ENCODE measurements at places on chromosomes 13 and 19.

GRCh38 chr13:100212904-100213553, 124.1 kb downstream of the PCCA start:
- H3K36me3 ChIP-seq = peaks cover 14% of the 10 kb centered on the region

- DNase-seq = no peak
- peaks cover 3% of the 10 kb centered on the region for H3K27me3 ChIP-seq
- no peak overlapping the region for H3K27ac ChIP-seq
- H3K4me1 ChIP-seq = no peaks in the 10 kb centered on the region
Measured at GRCh38 chr13:102289606-102290005, 112.2 kb downstream of the FGF14 start.

DNA sequence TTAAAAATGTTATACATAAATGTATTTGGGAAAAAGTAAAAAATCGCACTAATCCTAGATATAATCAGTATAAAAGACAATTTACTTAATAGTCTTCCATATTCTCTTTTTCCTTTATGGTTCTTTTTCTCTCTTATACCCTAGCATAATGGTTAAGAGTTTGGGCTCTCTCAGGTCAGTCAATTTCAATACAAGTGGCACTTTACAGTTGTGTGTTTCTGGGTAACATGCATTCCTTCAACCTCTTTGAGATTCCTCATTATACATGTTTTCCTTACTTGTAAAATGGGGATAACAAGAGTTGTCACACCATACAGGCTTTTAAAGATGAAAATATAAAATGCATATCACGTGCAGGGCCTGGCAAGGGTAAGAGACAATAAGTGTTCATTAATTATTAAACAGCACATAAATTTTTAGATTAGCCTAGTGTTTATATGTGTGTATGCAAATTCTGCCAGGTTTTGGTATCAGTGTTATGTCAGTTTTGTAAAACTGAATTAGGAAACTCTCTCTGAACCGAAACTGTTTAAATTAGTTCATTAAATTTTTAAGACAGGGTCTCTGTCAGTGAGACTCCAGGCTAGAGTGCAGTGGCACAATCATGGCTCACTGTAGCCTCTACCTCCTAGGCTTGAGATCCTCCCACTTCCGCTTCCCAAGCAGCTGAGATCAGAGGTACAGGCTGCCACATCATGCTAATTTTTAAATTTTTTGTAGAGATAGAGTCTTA, 49.8 kb downstream of the ELF1 start:
- peak overlapping the region; percentile 77 for H3K27ac ChIP-seq
- peak overlapping the region; percentile 26 for H3K4me3 ChIP-seq
- H3K4me1 ChIP-seq = peaks cover 90% of the 10 kb centered on the region
- no peaks in the 10 kb centered on the region for H3K36me3 ChIP-seq

GRCh38 chr13:36950920-36951319, 30.9 kb upstream of the SMAD9 start:
- peaks cover 55% of the 10 kb centered on the region for H3K36me3 ChIP-seq
- no peaks in the 10 kb centered on the region for H3K27me3 ChIP-seq
- H3K27ac ChIP-seq = no peak overlapping the region
- H3K4me3 ChIP-seq = no peak overlapping the region
- no peak for DNase-seq
- H3K4me1 ChIP-seq = no peaks in the 10 kb centered on the region

- no peak overlapping the region for H3K4me3 ChIP-seq
- no peaks in the 10 kb centered on the region for H3K27me3 ChIP-seq
- H3K27ac ChIP-seq = no peak overlapping the region
- no peaks in the 10 kb centered on the region for H3K4me1 ChIP-seq
- H3K36me3 ChIP-seq = peaks cover 24% of the 10 kb centered on the region
- no peak for DNase-seq
Measured at GRCh38 chr13:95111608-95112007, 189.6 kb downstream of the ABCC4 start.

- no peaks in the 10 kb centered on the region for H3K27me3 ChIP-seq
- no peaks in the 10 kb centered on the region for H3K4me1 ChIP-seq
- H3K27ac ChIP-seq = no peak overlapping the region
- no peaks in the 10 kb centered on the region for H3K36me3 ChIP-seq
Measured at GRCh38 chr13:73251626-73252265, 192.9 kb downstream of the KLF5 start.

GRCh38 chr13:53238261-53238660, 209.6 kb downstream of the OLFM4 start:
- H3K27ac ChIP-seq = no peak overlapping the region
- DNase-seq = no peak
- H3K4me1 ChIP-seq = no peaks in the 10 kb centered on the region
- peaks cover 4% of the 10 kb centered on the region for H3K27me3 ChIP-seq
- no peak overlapping the region for H3K4me3 ChIP-seq
- no peaks in the 10 kb centered on the region for H3K36me3 ChIP-seq

DNA sequence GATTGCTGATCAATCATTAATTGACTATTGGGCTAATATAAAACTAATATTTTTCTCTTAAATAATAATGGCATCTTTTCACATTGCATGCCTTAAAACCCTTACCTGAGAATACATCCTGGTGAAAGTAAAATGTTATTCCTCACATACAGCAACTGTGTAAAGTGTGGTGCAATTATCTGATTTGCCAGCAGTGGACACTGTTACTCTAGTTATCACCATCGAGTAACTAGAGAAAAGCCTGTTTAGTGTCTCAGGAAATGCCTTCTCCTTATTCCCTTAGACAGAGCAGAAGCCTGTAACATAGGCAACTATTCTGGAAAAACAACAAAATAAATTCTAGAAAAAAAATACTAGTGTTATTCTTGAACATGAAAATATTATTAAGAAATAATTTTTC, 459.8 kb downstream of the FGF14 start:
- H3K27ac ChIP-seq = no peak overlapping the region
- no peak overlapping the region for H3K4me3 ChIP-seq
- DNase-seq = peak; percentile 26
- H3K27me3 ChIP-seq = peaks cover 2% of the 10 kb centered on the region

DNA sequence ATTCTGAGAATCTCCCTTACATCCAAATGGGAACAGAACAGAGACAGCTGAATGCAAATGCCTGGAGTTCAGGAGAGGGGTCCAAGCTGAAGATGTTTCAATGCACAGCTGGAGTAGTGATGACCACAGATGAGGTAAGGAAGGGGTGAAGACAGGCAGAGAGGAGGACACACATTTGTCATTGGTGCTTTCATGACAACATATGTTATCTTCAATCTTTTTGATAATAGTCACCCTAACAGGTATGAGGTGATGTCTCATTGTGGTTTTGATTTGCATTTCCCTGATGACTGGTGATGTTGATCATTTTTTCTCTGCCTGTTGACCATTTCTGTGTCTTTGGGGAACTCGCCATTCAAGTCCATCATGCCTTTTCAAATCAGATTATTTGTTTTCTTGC, 19.2 kb downstream of the SIGLEC7 start:
- no peak overlapping the region for H3K4me3 ChIP-seq
- H3K36me3 ChIP-seq = no peaks in the 10 kb centered on the region
- H3K27me3 ChIP-seq = no peaks in the 10 kb centered on the region
- peaks cover 6% of the 10 kb centered on the region for H3K4me1 ChIP-seq

GRCh38 chr19:55113570-55114039, 3.8 kb downstream of the PPP1R12C start:
- no peak overlapping the region for H3K4me3 ChIP-seq
- peaks cover 17% of the 10 kb centered on the region for H3K4me1 ChIP-seq
- no peak for DNase-seq
- H3K27ac ChIP-seq = no peak overlapping the region
- H3K27me3 ChIP-seq = no peaks in the 10 kb centered on the region
- H3K36me3 ChIP-seq = peaks cover 5% of the 10 kb centered on the region

- no peaks in the 10 kb centered on the region for H3K36me3 ChIP-seq
- no peak overlapping the region for H3K27ac ChIP-seq
- H3K4me3 ChIP-seq = no peak overlapping the region
- no peak for DNase-seq
- peaks cover 3% of the 10 kb centered on the region for H3K4me1 ChIP-seq
- H3K27me3 ChIP-seq = no peaks in the 10 kb centered on the region
Measured at GRCh38 chr13:25753976-25754375, 297.8 kb downstream of the SHISA2 start.

- H3K36me3 ChIP-seq = no peaks in the 10 kb centered on the region
- peaks cover 22% of the 10 kb centered on the region for H3K27me3 ChIP-seq
- no peak overlapping the region for H3K4me3 ChIP-seq
Measured at GRCh38 chr19:51458899-51459505, 748 bp upstream of the SIGLEC8 start.

- H3K4me1 ChIP-seq = peaks cover 2% of the 10 kb centered on the region
- no peak overlapping the region for H3K27ac ChIP-seq
- DNase-seq = peak; percentile 90
- no peak overlapping the region for H3K4me3 ChIP-seq
Measured at GRCh38 chr19:34041925-34042521, 130.3 kb upstream of the LSM14A start.

DNA sequence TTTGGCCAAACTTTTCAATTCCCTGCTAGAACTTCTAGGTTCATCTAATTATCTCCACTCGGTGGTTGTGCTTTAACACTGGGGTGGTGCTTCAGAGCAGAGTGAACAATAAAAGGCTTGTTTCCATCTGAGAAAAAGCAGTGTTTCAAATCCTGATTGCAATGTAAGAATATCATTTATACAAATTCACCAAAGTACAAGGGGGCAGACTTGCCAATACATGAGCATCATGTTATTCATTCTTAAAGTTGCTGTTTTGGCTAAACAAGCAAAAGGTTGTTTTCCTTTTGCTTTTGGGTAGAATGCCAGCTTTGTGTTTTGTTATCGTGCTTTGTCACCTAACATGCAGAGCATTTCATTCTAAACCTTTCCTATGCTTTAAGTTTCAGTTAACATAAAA, 78.5 kb upstream of the UBAC2 start:
- peaks cover 47% of the 10 kb centered on the region for H3K4me1 ChIP-seq
- H3K36me3 ChIP-seq = peaks cover 3% of the 10 kb centered on the region
- H3K27ac ChIP-seq = no peak overlapping the region
- no peaks in the 10 kb centered on the region for H3K27me3 ChIP-seq

GRCh38 chr19:8310342-8311055, 2.3 kb upstream of the CD320 start:
- H3K4me1 ChIP-seq = peaks cover 35% of the 10 kb centered on the region
- no peak overlapping the region for H3K27ac ChIP-seq
- no peaks in the 10 kb centered on the region for H3K27me3 ChIP-seq
- DNase-seq = no peak
- H3K4me3 ChIP-seq = no peak overlapping the region

DNA sequence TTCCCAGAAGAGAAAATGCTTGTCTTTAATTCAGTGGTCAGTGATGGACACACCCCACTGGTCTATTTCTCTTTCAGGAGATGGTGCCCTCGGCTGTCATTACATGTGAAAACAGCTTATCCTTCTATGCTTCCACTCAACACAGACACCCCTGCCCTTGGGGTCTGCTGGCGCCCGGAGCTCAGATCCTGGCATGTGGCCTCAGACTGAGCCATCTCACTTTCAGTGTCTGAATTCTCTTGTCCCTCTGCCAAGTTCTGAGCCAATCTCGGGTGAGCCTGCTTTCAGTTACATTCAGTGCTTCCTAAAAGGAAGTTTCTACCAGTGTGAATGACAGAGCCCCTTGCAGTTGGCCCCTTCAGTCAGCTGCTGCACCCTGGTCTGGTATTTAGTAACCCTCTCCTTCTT, 293.6 kb downstream of the DNAJC15 start:
- no peaks in the 10 kb centered on the region for H3K4me1 ChIP-seq
- DNase-seq = no peak
- H3K27ac ChIP-seq = no peak overlapping the region
- no peaks in the 10 kb centered on the region for H3K36me3 ChIP-seq
- H3K27me3 ChIP-seq = no peaks in the 10 kb centered on the region

- DNase-seq = no peak
- H3K27ac ChIP-seq = no peak overlapping the region
- no peaks in the 10 kb centered on the region for H3K36me3 ChIP-seq
Measured at GRCh38 chr13:107170270-107170931, 602.5 kb upstream of the ARGLU1 start.

DNA sequence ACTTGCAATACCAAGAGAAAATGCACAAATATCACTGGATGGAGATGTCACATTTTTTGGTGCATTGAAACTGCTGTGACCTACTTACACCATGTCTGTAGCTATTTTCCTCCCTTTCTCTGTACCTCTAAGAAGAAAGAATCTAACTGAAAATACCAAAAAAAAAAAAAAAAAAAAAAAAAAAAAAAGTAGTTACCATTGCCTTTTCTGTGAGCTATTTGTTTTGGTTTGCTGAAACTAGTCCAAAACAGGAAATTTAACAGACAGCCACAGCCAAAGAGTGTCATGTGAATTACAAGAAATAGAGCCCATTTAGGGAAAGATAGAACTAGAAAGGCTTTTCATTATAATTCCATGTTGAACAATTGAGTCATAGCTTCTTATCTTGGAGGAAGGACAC, 37.3 kb downstream of the TNFSF13B start:
- no peak overlapping the region for H3K4me3 ChIP-seq
- H3K36me3 ChIP-seq = peaks cover 12% of the 10 kb centered on the region
- no peak for DNase-seq
- no peaks in the 10 kb centered on the region for H3K27me3 ChIP-seq

DNA sequence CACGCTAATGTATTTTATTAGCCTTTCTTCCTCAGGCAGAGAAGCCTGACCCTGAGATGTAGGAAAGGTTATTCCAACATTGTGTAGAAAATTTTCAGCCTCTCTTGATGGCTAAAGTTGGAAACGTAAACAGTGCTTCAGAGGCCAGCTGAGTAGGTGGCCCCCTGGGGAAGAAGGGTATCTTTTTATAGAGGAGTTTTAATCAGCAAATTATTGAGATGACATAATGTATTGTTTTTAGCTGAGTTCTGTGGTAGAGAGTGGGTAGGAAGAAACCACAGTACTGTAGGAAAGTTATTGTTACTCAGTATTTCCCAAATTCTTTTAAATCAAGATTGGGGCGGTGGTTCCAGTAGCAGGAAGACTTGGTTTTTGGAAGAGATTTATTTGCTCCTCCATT, 268.8 kb downstream of the DLEU7 start:
- no peaks in the 10 kb centered on the region for H3K4me1 ChIP-seq
- H3K27me3 ChIP-seq = peaks cover 3% of the 10 kb centered on the region
- no peak overlapping the region for H3K27ac ChIP-seq

GRCh38 chr19:51040151-51040550, 5.3 kb upstream of the KLK12 start:
- peaks cover 4% of the 10 kb centered on the region for H3K27me3 ChIP-seq
- no peak overlapping the region for H3K27ac ChIP-seq

- H3K4me3 ChIP-seq = peak within 1 kb of the TSS; percentile 42
- no peaks in the 10 kb centered on the region for H3K36me3 ChIP-seq
- H3K27ac ChIP-seq = no peak within 1 kb of the TSS
- H3K27me3 ChIP-seq = peaks cover 37% of the 10 kb centered on the region
- H3K4me1 ChIP-seq = peaks cover 62% of the 10 kb centered on the region
Measured at GRCh38 chr19:40601134-40601974, at the start of gene LTBP4. Gene LTBP4 (plus strand): TSS chr19:40601369. CDS start chr19:40601388, 19 bp downstream.

- H3K27me3 ChIP-seq = peaks cover 2% of the 10 kb centered on the region
- no peaks in the 10 kb centered on the region for H3K36me3 ChIP-seq
- no peak overlapping the region for H3K4me3 ChIP-seq
- DNase-seq = no peak
- peaks cover 4% of the 10 kb centered on the region for H3K4me1 ChIP-seq
- no peak overlapping the region for H3K27ac ChIP-seq
Measured at GRCh38 chr13:30715837-30716236, 19.5 kb upstream of the ALOX5AP start.

GRCh38 chr13:46624353-46624752, 71.4 kb downstream of the LRCH1 start:
- DNase-seq = no peak
- no peaks in the 10 kb centered on the region for H3K27me3 ChIP-seq
- H3K36me3 ChIP-seq = no peaks in the 10 kb centered on the region
- H3K4me1 ChIP-seq = peaks cover 59% of the 10 kb centered on the region

Measured in activated naive CD4-positive, alpha-beta T cell treated with anti-CD3 and anti-CD28 coated beads for 36 hours (primary cell).